Parietal lobe (tissue), 2 donors: ENCODE measurements at places on chromosomes 12 and 14. TPM values are rescaled to one million over a fixed set of nuclear protein-coding genes. Genes with fewer than 3 reads are reported as not detected.

KCTD10 gene
- 67.6 TPM for total RNA-seq

PRPH gene
- 2.2 TPM for total RNA-seq

CLEC4C gene
- total RNA-seq, result not detected

CAPZA3 gene
- total RNA-seq, result not detected

CLEC1B gene
- total RNA-seq, result not detected

CISTR gene
- not detected for total RNA-seq

CACNA1C gene
- 54.8 TPM for total RNA-seq

ETV6 gene
- 6.3 TPM for total RNA-seq

FGD4 gene
- total RNA-seq, result 73.2 TPM

SLC17A8 gene
- 0.63 TPM for total RNA-seq

ACTR10 gene
- total RNA-seq, result 109 TPM

KLRG1 gene
- 19.7 TPM for total RNA-seq

HOXC4 gene
- not detected for total RNA-seq

PRICKLE1 gene
- 16.3 TPM for total RNA-seq

XRCC3 gene
- 11.3 TPM for total RNA-seq

GLT8D2 gene
- 13.5 TPM for total RNA-seq

LRRC23 gene
- 8.5 TPM for total RNA-seq

SLC16A7 gene
- 38.2 TPM for total RNA-seq

TAS2R50 gene
- total RNA-seq, result 26.3 TPM

PTGDR gene
- not detected for total RNA-seq

KERA gene
- total RNA-seq, result 0.31 TPM

AJUBA gene
- total RNA-seq, result 4.7 TPM

KRT1 gene
- 0.31 TPM for total RNA-seq

SOAT2 gene
- total RNA-seq, result not detected

SLCO1B1 gene
- total RNA-seq, result not detected

RNASE7 gene
- total RNA-seq, result not detected

PCED1B gene
- total RNA-seq, result 1.3 TPM

NUBPL gene
- total RNA-seq, result 23.5 TPM

ERP27 gene
- total RNA-seq, result not detected

TC2N gene
- 5.6 TPM for total RNA-seq

CYP46A1 gene
- 5.3 TPM for total RNA-seq

WNT1 gene
- total RNA-seq, result not detected

DPPA3 gene
- not detected for total RNA-seq

DNAH10 gene
- 45.1 TPM for total RNA-seq

SLC6A13 gene
- total RNA-seq, result 5.6 TPM

DIO3 gene
- not detected for total RNA-seq

FOXG1 gene
- 80.4 TPM for total RNA-seq

CLEC7A gene
- 0.31 TPM for total RNA-seq

SCN8A gene
- total RNA-seq, result 134 TPM

CCDC177 gene
- total RNA-seq, result 8.8 TPM

PLEK2 gene
- total RNA-seq, result not detected

TPH2 gene
- total RNA-seq, result not detected

OTX2 gene
- total RNA-seq, result 0.31 TPM

TAS2R7 gene
- total RNA-seq, result 0.94 TPM

SIX6 gene
- total RNA-seq, result not detected

PMEL gene
- not detected for total RNA-seq

LALBA gene
- total RNA-seq, result not detected

CLIP1 gene
- 146 TPM for total RNA-seq

ZFYVE21 gene
- 54.1 TPM for total RNA-seq
